Caudate nucleus (tissue), 63 donors: ENCODE measurements at places on chromosomes 2 and 18.
A peak's percentile ranks its signal among the peaks of the same experiment; 100 is the strongest.

GRCh38 chr2:9532421-9532820 lies 23.2 kb downstream of the ADAM17 start:
- no peak for DNase-seq

DNA sequence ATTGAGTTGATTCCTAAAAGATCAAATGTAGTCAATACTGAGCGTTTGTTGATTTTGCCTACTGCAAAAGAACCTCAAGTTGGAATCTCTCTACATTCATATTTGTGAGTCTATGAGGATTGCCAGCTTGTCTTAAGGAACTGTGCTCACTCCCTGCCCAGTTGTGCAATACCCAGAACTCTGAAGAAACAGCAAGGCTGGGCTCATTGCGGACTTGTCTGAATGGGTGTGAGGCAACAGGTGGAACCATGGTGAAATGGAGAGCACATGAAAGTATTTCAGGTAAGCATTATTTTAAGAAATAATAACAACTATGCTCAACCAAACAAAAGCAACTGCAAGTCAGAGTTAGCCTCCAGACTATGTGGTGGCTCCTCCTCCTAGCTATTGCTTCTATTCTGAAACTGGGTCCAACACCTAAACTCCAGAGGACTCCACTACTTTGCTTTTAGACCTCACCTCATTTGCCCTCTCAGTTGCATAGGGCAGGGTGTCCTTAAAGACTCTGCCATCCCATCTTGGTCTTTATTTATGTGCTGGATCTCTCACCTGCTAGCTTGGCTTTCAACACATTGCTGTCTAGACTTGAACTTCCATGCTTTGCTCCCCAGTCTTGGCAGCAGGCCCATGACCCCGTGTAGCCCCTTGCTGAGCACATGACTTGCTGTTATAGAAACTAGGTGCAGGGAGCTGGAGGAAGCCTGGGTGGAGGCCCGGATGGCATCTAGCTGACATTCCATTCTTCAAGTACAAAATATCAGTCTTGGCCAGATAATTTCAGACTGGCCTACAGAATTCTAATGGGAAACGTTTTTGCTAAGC lies 94.8 kb upstream of the ARL5A start:
- DNase-seq = no peak

DNA sequence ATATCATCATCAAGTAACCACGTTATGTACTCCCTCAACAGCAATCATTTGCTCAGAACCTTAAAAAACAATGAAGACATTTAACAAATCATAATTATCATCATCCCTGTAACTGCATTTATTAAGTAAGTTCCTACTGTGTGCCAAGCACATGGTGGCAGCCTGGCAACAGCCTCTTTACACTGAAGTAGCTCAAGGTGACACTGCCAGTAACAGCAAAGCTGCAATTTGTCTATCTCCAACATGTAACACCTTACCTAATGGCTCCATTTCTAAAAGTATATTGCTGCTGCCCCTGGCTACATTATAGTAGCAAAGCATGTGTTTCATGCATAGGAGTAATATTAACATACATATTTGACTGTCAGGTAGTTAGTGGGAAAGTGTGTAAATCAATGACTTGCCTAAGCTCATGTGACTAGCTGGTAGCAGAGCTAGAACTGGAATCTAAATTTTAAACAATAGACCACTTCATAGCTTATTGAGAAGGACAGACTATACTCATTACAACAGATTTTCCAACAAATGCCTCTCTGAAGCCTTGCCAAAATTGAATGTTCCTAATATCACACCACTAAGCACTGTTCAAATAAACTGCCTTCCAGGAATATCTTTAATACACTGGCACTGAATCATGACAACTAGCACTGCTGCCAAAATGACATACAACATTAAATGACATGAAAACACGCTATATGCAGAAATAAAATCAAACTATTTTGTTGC lies 86.7 kb downstream of the L3MBTL4 start:
- no peak for DNase-seq

DNA sequence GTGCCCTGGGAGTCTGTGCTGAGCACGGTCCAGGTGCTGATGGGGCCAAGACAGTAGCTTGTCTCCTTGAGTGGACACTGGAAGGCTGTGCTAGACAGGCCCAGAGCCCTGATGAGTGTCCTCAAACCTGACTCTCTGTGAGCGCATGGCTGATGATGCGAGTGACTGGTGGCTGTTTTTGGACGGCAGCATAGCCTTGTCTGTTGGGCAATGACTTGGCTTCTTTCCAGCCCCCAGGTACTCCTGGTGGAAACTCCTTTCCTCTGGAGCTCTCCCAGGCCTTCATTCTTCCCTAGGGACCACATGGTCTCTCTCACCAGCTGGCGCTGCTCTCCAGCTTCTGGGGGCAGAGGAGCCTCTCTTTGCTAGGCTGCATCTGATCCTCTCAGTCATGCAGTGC lies 207.6 kb upstream of the SMIM21 start:
- DNase-seq = no peak

DNA sequence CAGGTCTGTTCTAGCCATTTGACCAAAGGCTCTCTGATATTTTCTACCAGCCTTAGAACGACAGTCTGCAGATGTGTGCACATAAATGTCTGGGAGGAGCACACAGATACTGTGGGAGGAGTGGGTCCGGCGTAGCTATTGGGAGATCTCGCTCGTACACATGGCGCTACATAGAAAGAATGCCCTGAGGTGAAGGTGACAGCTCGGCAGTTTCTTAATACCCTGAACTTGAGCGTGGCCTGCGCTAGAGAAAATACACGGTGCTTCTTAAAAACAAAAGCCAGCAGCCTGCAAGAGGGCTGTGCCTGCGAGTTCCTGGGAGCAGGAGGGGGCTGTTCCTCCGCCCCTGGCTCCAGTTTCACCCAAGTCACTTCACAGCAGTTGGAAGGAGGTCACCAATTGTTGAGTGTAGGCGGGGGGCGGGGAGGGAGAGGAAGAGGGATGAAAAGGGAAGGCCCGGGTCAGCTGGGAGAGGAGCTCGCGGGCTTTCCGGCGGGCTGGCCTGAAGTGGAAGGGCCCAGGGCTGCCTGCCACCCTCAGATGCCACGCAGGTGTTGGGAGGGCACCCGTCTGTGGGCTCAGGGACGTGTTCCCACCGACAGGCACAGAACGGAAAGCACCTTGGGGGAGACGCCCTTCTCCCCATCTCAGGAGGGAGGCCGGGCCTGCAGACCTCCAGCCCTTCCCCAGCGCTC lies 124.7 kb upstream of the ZNF516 start:
- no peak for DNase-seq

- no peak for DNase-seq
Observed at GRCh38 chr2:142042536-142043199, 88.1 kb downstream of the LRP1B start.

GRCh38 chr2:15912203-15912602 lies 28.1 kb upstream of the MYCN start:
- DNase-seq = no peak

DNA sequence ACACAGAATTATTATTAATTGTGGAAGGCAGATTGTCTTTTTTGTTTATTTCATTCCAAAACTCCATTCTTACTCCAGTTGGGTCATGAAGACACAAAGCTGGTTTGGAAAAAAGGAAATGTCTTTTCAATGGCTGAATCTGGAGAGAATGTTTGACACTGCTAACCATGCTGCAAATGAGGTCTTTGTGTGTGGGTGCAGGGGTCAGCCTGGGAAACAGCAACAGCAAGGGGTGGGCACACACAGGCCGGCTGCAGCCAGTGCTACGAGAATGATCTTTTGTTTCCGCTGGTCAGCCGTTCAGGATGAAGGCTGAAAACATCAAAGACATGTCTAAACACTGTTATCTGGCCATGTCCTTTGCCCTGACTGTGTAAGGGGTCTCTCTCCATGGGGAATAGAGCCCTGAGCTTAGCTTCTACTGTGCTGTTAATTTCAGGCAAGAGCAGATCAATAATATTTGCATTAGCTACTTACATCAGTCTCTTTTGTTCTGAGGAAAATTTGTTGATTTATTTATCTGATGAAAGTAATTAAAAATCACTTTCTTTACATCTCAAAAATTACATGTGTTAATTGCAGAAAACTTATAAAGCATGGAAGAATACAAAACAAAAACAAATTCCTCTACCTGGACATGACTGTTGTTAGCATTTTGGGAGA lies 33.3 kb upstream of the E2F6 start:
- DNase-seq = peak; percentile 38

DNA sequence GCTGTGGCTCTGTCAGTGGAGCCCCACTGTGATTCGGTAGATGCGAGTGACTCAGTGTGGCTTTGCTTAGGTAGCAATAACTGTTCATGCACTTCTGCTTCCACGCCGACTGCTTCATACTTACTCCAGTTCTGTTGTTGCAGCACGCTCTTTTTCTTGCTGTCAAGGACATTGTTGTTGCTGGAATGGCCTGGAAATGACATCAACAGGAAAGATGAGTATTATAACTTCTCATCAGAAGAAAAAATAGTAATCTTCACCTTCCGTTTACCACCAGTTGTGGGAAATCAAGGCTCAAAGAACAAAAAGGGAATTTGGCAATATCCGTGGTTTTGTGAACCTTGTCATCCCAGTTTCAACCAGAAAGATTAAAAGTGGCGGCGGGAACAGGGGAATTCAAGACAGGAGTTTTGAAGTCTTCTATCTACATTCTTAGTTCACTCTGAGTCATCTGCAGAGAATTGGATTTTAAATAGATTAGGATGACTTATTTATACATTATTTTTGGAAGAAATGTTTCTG lies 8.3 kb downstream of the TM4SF20 start:
- no peak for DNase-seq

DNA sequence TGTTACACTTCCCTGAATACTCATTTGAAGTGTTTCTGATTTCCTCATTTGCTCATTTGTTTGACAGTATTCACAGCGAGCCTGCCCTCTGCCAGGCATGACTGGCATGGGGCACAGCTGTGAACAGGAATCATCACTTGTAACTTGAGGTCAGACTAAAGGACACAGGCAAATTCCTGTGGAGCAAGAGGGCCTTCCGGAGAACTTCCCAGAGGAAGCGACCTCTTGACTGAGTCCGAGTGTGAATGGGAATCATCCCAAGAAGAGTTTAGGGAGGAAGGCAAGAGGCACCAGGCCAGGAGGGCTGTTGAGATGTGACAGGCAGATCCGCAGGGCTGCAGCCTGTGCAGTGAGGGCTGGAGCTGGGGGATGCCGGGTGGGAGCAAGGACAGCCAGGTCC lies 45.4 kb downstream of the LIMS1 start:
- DNase-seq = no peak

DNA sequence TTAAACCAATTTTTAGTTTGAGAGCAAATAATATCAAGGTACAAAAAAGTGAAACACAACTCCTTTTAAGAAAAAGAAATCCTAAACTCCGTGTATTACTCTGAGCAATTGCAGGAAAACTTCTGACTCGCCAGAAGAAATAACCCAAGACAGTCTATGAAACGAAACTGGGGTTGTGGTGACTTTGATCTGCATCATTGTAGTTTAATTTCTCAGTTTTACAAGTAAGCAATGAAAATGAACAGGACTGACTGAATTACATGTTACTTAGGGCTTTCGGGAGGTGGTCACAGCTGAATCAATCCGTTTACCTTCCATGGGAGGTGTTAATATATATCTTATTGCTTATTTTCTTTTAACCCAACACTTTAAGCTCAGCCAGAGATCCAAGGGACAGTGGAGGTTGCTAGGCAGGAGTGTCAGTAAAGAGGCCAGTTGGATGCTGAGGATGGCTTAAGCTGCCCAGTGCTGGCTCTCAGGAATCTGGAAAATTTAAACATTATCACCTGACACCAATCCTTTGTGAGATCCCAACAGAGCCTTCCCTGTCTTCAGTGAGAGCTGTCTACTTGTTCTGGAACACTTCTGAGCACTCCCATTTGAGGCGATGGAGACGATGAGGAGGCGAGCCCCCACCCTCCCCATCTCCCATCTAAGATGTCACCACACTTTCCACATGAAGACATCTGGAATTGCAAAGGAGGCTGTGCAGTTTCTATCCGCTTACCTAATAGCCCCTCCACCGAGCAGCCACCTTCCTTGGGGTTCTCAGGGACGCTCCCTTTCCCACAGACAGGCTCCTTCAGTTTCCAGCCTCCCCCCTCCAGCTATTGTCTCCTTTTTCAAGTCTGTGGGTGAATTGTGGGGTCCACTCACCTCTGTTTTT lies 3.6 kb upstream of the RAB31 start:
- DNase-seq = no peak

- no peak for DNase-seq
Observed at GRCh38 chr2:42195559-42195958, 26.4 kb downstream of the EML4 start.

DNA sequence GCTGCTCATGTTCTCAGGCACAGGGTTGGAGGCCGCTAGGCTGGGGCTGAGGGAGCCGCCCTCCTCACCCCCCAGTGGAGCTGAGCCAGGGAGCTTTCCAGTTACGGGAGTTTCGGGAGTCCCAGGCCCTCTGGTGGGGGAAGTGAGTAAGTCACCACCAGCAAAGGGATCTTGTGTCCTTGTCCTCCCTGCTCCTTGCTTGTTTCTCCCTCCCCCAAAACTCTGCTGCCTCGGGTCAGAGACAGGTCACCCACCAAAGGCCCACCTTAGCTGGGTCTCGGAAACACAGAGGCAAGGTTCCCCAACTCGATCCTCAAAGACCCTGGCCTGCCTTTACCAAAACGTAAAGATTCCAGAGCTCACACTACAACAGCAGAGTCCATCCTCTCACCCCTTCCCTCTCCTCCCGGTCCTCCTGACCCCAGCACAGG lies 60.5 kb upstream of the POMC start:
- DNase-seq = peak; percentile 58

DNA sequence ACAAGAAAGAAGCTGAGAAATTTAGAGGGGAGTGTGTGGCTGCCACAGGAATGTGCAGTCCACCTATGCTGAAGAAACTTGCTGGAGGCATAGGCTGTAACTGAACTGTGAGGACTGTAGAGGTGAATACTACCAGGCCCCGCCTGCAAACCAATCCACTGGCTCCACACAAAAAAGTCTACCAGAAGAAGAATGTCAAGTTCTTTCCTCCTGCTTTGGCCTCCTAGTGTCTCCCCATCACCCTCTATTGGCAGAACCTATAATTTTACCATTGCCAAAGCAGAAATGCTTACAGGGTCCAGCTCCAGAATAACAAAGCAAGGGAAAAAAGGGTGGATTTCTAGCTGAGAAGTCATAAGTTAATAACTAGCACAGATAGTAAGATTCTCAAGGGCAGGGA lies 5.9 kb upstream of the ATP5MC3 start:
- no peak for DNase-seq

DNA sequence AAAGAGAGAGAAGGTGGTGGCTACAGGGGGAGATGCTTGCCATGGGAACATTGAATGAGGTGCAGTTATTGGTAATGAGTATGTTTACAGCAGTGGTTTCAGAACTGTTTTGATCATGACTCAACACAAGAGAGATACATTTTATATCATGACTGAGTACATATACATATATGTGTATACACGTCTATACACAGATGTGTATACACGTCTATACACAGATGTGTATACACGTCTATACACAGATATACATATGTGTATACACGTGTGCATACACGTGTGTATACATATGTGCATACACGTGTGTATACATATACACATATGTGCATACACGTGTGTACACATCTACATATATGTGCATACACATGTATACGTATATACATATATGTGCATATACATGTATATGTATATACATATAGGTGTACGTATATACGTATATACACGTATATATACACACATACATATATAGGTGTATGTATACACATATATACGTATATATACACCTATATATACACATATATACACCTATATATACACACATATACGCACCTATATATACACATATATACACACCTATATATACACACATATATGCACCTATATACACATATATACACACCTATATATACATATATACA lies 518.5 kb downstream of the TSN start:
- DNase-seq = no peak

GRCh38 chr2:20992201-20992711 lies 51.6 kb downstream of the APOB start:
- no peak for DNase-seq
